ENCODE measurements at places on chromosomes 3 and 15. TPM values are rescaled to one million over a fixed set of nuclear protein-coding genes. Genes with fewer than 3 reads are reported as not detected.

Gene CLRN1
- polyA plus RNA-seq, result not detected

Gene CLDN1
- polyA plus RNA-seq, result 58.2 TPM

DNA sequence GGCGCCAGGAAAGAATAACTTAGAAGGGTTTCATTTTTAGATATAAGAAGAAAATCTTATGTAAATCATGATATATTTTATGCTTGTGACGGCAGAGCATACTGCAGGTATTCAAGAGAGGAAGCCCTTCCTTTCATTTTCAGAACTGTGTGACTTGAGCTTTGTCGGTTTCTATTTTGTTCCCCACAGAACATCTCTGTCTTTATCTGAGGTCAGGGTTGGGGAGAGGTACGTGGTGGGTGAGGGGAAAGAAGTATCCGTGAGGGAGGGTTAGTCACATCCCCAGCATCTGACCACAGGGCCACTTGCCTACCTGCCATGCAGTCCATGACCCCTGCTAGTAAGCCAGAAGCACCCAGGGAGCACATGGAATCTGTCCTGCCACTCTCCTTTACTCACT lies 126.5 kb downstream of the DGKG start:
- no peak for DNase-seq

GRCh38 chr3:64216274-64217147 lies 8.8 kb downstream of the PRICKLE2 start:
- no peak for DNase-seq

DNA sequence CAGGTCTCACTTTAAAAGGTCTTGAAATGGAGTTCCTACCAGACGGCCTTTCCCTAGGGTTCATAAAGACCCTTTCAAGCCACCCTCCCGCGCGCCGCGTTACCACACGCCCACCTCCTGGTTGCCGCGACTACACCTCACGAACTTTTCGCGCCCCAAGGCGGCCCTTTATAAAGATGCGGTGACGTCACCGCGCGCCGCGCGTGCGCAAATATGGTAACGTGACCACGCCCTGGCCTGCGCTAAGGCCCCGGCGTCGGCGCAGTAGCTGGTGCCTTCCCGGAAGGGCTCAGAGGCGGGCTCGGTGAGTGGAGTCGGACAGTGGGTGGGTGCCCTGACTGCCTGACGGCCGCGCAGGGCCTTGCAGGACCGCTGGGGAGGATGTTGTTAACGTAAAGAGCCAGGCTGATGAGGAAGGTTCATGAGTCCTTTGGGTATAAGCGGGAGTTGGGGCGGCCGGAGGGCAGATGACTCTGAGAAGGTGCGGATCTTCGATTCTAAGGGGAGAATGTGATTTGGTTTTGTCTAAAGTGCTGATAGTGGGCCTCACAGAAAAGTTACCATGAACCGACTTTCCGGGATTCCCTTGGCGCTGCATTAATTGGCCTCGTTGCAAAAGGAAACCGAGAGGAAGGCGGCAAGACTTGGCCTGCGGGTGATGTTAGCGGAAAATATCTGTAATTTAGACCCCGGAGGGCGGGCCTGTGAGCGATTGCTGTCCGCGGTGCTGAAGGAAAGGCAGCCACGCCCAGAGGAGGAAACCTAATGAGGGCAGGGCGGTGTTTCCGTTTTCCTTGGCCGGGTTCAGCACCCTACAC lies 54.4 kb downstream of the FEZF2 start:
- peak; percentile 77 for DNase-seq

Gene ITGB5
- 85.0 TPM for polyA plus RNA-seq

Gene SLC27A2
- 70.6 TPM for polyA plus RNA-seq

Gene GPR149
- polyA plus RNA-seq, result not detected

Gene LXN
- 32.5 TPM for polyA plus RNA-seq

GRCh38 chr3:27275441-27275990 lies 93.7 kb downstream of the NEK10 start:
- no peak for DNase-seq

- no peak for DNase-seq
These were observed 15.8 kb downstream of the CSPG4 start for GRCh38 chr15:75696854-75697259.

Gene FANCD2OS
- 0.81 TPM for polyA plus RNA-seq

- DNase-seq, result no peak
These were observed 5.8 kb downstream of the RCCD1 start for GRCh38 chr15:90960298-90961091.

GRCh38 chr3:179957264-179957845 lies 79.4 kb downstream of the PEX5L start:
- DNase-seq, result no peak

GRCh38 chr15:70039917-70040316 lies 57.8 kb downstream of the TLE3 start:
- DNase-seq, result no peak

Gene ANKRD63
- polyA plus RNA-seq, result 0.17 TPM

DNA sequence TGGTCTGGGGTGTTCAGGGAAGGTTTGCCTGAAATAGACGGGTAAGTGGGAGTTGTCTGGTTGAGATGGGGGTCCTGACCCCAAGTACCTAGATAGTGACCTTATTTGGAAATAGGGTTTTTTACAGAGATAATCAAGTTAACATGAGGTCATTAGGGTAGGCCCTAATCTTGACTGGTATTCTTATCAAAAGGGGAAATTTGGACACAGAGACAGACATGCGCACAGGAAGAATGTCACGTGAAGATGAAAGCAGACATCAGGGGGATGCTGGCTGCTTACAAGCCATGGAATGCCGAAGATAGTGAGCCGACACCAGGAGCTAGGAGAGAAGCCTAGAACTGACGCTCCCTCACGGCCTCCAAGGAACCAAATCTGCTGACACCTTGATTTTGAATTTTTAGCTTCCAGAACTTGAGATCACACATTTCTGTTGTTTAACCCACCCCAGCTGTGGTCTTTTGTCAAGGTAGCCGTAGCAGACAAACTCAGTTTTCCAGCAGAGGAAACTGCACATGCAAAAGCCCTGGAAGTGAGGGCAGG lies 17.1 kb downstream of the BHLHE40 start:
- DNase-seq, result no peak

DNA sequence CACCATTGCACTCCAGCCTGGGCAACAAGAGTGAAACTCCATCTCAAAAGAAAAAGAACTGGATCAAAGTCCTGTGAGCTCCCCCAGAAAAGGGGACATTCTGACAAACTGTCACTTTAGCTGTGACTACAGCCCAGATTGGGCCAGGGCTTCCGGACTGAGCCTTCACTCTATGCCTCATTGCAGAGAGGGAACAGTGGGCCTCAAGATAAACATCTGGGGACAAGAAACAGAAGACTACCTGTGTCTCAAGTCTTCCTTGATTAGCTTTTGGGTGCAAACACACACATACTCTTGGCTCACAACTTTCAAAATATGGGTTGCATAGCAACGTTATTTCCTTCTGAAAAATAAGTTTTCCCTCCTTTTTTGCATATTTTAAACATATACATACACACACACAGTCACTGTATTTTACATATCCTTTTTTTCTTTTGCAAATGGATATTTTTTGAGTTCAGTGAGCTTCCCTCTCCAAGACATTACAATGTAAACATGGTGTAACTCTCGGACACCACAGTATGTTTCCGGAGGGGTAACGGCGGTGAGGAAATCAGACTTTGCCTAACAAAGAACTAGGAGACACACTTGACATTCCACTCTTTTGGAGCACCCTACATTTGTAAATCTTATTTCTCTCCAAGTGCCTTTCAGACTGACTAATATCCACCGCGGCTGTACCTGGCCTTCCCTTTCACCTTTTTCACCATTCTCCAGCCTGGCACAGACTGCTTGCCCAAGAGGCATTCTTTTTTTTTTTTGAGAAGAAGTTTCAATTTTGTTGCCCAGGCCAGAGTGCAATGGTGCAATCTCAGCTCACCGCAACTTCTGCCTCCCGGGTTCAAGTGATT lies 3.5 kb downstream of the TKT start:
- DNase-seq, result no peak

DNA sequence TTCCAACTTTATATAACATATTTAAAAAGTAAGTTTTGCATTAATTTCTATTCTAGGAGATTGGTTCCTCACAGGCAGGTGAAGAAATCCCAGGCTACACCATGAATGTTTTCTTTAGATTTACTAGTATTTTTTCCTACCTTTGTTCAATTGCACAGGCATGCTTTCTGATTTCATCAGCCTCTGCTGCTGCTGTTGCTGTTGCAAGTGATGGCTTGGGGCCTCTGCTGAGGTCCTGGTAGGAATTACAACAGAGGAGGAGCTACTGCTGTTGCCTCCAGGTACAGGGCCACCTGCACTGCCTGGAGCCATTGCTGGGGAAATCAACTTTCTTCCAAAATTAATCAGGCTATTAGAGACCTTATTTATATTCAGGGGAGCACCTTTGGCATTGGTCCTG lies 353.3 kb downstream of the PLCL2 start:
- no peak for DNase-seq

- no peak for DNase-seq
These were observed 583 bp downstream of the IL17RE start for GRCh38 chr3:9903238-9903624.

- no peak for DNase-seq
These were observed 23.1 kb downstream of the TNK2 start for GRCh38 chr3:195885036-195885891.

Gene XCR1
- 0.15 TPM for polyA plus RNA-seq

GRCh38 chr3:54960082-54960481 lies 32.2 kb upstream of the LRTM1 start:
- no peak for DNase-seq

Gene IQCF5
- polyA plus RNA-seq, result not detected

DNA sequence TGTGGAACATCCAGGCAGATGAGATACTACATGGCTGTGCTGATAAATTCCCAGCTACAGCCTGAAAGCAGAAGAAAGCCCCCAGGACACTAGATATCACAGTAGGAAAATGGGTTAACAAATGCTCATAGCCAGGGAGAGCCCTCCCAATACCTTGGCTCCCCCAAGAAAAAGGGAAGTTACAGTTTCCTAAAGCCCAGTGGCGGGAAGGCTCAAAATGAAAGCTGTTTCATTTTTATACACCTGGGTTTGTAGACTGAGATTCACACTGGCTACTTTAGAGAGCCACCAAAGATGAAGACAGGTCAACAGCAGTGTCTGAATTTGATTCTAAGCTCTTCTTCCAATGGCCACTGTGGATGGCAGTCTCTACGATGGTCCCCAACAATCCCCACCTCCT lies 55.0 kb upstream of the TOPAZ1 start:
- no peak for DNase-seq

DNA sequence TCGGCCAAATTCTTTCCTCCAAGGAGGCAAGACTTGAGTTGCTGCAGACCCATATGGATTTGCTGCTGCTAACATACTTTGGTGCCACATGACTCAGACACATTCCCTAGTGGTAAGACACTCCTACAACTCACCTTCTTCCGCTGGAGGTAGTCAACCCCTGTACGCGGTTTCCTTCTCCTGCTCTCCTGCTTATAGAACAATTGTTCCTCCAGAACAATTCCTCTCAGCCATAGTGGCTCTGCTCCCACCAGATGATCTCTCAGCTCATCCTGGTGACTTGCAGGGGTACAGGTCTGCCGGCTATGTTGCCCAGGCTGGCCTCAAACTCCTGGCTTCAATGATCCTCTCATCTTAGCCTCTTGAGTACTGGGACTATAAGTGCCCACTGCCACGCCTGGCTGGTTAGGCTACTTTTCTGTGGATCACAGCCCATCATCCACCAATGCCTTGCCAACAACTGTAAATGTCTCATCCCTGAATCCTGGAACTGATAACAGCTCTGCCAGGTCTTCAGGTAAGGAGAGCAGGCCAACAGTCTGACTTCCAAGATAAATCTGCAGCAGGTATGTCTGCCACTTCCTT lies 2.4 kb upstream of the CXCR6 start:
- no peak for DNase-seq

DNA sequence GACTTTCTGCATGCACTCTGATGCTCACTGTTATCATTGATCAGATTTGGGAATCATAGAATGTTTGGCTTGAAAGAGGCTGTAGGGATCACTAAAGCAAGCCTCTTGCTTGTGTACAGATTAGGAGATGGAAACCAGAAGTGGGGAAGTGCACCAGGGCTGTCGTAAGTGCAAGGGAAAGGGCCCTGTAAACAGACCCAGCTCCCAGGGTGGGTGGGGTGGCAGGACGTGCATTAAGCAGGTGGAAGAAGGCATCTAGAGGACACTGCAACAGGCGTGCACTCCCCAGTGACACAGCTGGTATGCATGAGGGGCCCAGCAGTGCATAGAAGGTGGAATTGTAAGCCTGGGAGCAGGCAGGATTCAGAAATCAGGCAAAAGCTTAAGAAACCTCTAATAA lies 58.0 kb upstream of the SLC7A14 start:
- DNase-seq, result no peak

DNA sequence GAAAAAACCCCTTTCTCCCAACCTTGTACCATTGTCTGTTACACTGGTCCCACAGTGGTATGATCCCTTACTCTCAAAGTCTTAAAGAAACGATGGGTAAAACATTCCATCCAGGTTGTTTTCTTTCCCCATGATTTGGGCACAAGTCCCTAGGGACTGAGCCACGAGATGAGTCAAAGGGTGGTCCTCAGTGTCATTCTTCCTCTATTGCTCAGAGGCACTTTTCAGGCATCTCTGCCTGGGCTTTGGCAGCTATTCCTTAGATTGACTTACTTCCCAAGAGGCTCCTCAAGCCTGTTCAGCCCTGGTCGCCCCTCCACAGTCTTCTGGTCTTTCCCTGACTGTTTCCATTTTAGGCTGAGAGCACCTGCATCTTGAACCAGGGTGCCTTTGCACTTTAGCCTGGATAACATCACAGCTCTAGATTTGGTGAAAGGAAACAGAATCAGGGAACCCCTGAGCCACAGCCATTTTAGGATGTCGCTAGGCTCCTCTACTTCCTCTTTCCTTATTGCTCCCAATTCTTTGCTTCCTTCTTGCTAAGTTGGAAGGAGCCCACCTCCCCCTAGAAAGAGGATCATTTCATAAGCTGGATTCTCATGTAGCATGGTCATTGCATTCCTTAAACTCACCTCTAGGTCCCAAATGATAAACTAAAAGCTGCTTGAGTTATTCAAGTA lies 131.0 kb upstream of the TPRG1 start:
- no peak for DNase-seq

GRCh38 chr3:49058011-49058410 lies 28.8 kb upstream of the IMPDH2 start:
- no peak for DNase-seq

GRCh38 chr3:88239870-88240269 lies 90.1 kb downstream of the C3orf38 start:
- no peak for DNase-seq
